IMR-90 (cell line): ENCODE measurements at places on chromosomes 11 and 22. TPM values are rescaled to one million over a fixed set of nuclear protein-coding genes. Genes with fewer than 3 reads are reported as not detected.

DNA sequence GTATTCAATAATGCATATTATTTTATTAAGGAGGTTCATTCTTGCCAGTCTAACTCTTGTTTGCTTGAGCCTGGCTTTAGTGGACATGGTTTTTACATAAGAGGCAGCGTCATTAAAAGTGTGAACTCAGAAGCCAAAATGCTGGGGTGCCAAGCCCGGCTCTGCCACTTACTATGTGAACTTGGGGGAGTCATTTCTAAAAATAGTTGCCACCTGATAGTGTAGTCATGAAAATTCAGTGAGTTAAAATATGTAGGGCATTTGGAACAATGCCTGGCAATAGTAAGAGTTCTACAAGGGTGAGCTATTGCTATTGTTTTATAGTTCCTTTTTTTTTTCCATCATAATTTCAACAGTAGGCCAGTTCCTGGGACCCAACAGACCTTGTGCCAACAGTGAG lies 49.9 kb downstream of the TENM4 start:
- peak; percentile 25 for DNase-seq

- peak; percentile 36 for DNase-seq
Observed at GRCh38 chr22:37559901-37560607, at the start of gene CDC42EP1. Gene CDC42EP1 (plus strand): TSS chr22:37560480. CDS start chr22:37566350, 5,870 bp downstream.

DNA sequence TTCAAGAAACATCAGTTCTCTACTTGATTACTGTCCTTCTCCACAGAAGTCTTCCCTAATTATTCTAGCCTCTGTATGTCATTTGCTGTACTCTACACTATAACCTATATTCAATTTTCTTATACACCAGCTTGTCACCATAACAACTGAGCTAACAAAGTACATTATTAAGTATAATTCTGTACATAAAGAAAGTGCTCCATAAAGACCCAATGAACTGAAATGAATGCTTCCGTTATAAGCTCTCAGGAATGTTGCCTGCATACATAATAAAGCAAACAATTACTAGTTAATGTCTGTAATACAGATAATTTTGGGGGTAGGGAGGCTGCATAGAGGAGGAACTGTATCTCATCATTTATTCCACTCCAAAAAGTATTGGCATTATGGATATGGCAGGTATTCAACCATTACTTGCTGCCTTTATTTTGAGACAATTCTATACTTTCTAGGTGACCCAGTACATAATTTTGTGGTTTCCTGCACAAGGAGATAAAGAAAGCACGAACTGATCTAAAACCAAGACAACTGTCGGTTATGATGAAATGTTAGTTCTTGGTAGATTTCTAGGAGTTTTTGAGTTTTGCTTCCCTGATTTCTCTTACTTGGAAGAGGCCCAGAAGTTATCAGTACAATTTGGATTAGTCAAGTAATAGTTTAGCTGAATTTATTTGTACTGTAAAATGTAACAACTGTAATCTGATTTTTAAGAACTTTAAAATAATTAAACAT lies 202.5 kb downstream of the SBF2 start:
- peak; percentile 19 for DNase-seq

OR5AN1 gene
- not detected in 2 replicates for polyA plus RNA-seq

AIFM3 gene
- 0.09 TPM in 2 replicates for polyA plus RNA-seq
